Left lobe of liver (tissue), 2 donors: ENCODE measurements at places on chromosomes 16 and 17. TPM values are rescaled to one million over a fixed set of nuclear protein-coding genes. Genes with fewer than 3 reads are reported as not detected.

- no peak for DNase-seq
Observed at GRCh38 chr16:287298-287811, 4.4 kb downstream of the PDIA2 start.

GRCh38 chr17:41784207-41784744 is 2.2 kb downstream of the JUP start:
- no peak for DNase-seq

DNA sequence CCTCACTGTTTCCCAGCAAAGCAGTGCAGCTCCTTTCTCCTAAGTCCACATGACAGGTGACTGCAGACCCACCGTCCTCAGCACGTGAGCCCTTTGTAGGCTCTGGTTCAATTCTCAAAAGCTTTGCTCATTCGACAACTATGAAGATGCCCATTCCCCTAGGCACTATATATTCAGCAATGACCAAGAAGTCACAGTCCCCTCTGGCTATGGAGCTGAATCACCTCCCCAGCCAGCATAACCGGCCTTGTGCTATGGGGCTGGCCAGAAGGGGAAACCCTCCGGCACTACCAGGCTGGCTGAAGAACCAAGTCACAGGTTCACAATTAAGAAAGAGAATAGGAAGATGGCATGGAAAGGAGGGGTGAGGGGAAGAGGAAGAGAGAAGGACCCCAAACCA is 139.7 kb downstream of the WSCD1 start:
- DNase-seq = no peak

- DNase-seq = no peak
Observed at GRCh38 chr17:77222356-77222755, 81.6 kb downstream of the SEC14L1 start.

DNA sequence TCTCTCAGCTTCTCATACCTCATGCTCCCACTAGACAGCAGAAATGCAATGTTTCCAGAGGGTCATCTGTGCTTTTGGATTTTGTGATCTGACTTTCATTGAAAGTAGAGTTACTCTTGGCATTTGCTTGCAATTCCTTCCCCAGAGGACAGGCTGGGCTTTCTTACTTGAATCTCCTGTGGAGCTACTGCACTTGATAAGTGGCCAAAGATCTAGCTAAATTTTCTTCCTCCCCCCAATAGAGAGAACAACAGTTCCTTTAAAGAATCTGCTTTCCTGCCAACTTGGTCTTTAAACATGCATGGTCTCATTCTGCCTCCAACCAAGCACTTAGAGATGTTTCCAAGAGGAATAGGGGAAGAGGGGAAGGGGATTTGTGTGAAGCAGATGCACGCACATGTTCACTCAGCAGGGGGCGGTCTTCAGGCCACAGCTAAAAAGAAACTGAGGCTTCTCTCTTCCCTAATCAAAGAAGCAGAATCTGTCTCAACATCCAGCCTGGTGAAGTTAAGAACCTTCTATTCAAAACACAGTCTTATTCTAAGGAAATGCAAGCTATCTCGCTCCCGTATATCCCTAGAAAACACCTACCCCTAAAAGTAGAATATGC is 229.6 kb downstream of the ZFHX3 start:
- no peak for DNase-seq

DNA sequence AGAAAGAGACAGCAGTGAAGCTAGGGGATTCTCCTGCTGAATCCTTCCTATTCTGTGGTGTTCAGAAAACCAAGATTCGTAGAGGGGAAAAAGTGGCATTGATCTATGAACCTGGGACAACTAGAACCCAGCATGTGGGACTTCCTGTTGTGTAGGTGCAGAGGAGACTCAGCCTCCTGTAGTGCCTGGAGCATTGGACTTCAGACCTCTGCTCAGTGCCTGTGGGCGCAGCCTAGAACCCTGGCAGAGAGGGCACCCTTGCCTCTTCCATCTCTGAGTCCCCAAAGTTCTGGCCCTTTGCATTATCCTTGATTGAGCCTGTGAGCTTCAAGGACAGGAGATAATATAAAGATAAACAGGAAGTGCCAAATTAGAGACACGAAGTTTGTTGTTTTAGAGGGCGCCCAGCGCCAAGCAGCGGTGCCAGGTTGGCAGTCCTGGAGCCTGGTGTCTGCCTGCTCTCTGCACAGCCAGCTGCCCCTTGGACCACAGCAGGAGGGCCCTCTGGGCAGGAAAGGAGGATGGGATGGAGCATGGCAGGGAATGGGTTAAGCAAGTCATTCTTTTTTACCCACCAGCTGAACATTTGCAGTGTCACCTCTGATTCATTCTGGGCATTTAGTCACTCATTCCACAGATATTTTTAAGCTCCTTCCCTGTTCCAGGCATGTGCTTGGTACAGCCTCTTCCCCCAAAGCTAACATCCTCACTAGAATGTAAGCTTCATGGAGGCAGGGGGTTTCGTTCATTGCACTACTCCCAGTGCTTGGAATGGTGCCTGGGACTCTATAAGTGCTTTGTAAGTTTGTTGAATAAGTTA is 11.9 kb upstream of the SP6 start:
- DNase-seq = no peak

- no peak for DNase-seq
Observed at GRCh38 chr17:349666-350065, 2.9 kb downstream of the RPH3AL start.

DNA sequence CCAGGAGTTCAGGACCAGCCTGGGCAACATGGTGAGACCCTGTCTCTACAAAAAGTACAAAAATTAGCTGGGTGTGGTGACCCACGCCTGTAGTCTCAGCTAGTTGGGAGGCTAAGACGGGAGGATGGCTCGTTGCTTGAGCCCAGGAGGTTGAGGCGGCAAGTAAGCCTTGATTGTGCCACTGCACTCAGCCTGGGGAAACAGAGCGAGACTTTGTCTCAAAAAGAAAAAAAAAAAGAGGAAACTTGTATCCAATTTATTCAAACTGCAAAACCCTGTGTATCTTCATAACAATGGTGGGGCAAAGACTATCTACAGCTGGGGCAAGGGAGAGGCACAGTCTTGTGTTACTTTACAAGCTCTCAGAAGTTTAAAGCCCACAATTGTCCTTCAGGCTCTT is 21.5 kb downstream of the GRB7 start:
- DNase-seq = no peak

DNA sequence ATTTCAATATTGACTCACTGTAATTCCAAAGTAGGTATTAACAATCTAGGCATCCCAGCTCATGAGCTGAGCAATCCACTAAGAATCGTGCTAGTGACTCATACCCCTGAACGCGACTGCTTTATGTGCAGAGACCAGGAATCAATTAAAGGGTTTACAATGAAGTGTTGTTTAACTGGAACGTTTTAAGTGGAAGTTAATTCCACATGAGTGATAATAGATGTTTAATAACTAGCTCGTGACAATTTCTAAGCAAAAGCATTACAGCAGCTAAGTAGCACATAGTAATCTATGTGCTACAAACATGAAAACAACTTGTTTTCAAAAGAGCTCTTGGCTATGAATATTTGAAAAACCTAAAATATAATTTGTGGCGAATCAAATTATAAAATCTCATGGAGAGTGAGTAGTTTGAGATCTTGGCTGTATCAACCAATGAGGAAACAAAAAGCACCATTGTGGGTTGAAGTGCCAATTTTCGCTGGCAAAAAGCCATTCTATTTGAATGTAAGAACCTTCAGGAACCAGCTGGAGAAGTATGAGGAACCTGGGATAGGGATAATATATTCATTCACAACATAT is 9.4 kb downstream of the GJC1 start:
- DNase-seq = no peak

GRCh38 chr17:17379197-17379991 is 76.2 kb downstream of the NT5M start:
- DNase-seq = no peak

GRCh38 chr17:62321451-62321850 is 58.9 kb upstream of the EFCAB3 start:
- DNase-seq = no peak

GRCh38 chr17:7024402-7024785 is 1.5 kb downstream of the BCL6B start:
- no peak for DNase-seq

GRCh38 chr16:84821728-84822689 is 2.2 kb downstream of the CRISPLD2 start:
- DNase-seq = no peak

GRCh38 chr16:80210787-80211186 is 330.0 kb upstream of the DYNLRB2 start:
- no peak for DNase-seq

- DNase-seq = no peak
Observed at GRCh38 chr16:15507301-15507958, 73.0 kb downstream of the BMERB1 start.

GRCh38 chr16:20401475-20402016 is 3.0 kb downstream of the PDILT start:
- DNase-seq = no peak

GRCh38 chr17:31074772-31075555 is 19.8 kb upstream of the NF1 start:
- DNase-seq = no peak

DNA sequence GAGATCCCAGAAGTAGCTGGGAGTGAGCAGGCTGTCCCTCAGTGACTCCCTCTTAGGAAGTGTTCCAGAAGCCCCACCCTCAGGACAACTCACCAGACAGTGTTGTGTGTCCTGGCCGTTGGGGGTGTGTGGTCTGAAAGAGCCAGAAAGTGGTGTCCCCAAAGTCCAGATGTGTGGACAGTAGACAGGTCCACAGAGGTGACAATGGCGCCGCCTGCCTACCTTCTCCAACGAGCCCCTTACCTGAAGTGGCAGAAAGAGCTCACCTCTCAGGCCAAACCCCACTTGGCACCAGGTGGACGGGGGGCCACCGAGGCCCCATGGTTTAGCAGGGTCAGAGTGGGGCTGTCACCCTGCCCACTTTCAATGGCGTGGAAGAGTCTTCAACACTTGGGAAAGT is 19.9 kb downstream of the C17orf100 start:
- no peak for DNase-seq

DNA sequence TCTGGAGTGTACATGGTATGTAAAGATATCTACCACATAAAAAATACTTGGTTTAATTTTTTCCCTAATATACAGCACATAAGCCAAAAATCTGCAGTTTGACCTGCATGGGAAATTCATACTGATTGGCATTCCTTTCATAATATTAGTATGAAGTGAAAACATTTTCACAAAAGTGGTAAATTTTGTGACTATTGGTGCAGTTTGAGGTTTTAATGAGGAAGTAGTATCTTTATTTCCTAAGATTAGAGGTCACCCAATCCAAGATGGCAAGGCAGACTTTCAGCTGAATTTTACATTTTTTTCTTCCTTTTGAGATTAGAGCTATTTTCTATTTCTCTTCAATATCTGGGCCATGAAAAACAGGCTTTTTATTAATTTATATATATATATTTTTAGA is 21.2 kb downstream of the METTL9 start:
- no peak for DNase-seq

- no peak for DNase-seq
Observed at GRCh38 chr16:53892155-53892554, 188.2 kb downstream of the FTO start.

DNA sequence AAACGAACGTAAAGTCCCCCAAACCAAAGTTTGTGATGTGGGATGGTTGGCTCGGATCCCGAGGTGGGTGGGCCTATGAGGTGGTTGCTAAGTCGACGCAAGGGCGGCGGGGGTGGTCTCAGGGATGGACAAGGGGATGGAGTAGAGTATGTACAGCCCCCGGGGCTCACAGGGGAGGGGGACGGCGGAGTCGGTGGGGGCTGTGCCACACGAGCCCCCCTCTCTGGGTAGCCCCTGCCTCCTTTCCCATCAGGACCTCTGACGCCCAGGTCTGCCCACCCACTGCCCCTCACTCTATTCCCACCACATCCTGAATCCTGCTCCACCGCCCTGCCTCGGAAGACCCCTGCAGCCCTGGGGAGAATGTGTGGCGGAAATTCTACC is 15.2 kb downstream of the IL34 start:
- DNase-seq = no peak

DNA sequence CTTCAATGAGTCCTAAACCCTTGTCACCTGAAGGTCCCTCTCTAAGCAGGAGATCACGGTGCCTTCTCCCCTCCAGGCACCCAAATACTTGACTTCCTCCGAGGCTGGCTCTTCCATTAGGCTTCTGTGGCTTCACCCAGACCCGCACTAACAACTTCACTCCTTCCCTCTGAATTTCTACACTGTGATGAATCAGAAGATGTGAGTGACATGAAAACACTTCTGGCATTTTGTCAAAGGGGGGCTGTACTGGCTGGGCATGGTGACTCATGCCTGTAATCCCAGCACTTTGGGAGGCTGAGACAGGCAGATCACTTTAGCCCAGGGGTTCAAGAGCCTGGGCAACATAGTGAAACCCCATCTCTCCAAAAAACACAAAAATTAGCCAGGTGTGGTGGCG is 72.6 kb upstream of the CNEP1R1 start:
- no peak for DNase-seq

- no peak for DNase-seq
Observed at GRCh38 chr17:44176671-44177501, 6.4 kb downstream of the ASB16 start.

CDT1 gene
- 0.50 TPM for total RNA-seq

KRT36 gene
- total RNA-seq = not detected

SMTNL2 gene
- not detected for total RNA-seq

ZP2 gene
- not detected for total RNA-seq

MYO15A gene
- total RNA-seq = 6.0 TPM

MYH3 gene
- 4.2 TPM for total RNA-seq

NPIPB13 gene
- 6.2 TPM for total RNA-seq

PRSS8 gene
- total RNA-seq = 14.5 TPM

KRT12 gene
- total RNA-seq = not detected

PRDM7 gene
- not detected for total RNA-seq

ITGA2B gene
- total RNA-seq = 1.1 TPM
